T-helper 1 cell (primary cell): ENCODE measurements at places on chromosomes 3 and 15.

GRCh38 chr15:101139986-101140696 lies 111.7 kb downstream of the CHSY1 start:
- DNase-seq, result no peak

- no peak for DNase-seq
Measured at GRCh38 chr3:11235385-11235784, 36.8 kb upstream of the ATG7 start.

DNA sequence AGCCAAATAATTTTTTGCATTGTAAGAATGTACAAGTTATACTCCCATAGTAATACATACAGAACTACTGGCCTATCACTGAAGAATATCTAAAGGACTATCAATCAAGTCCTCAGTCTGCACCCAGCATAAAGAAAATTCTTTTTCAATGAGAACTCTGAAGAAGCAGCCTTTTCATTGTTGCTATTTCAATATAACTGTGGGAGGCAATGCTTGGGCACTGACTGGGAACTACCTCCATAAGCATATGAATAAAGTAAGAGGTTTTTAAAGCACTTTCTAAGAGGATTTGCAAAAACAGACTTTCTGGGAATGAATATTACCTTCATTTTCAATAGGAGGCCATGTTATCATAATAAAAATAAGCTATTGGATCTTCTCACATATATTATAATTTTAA lies 24.6 kb upstream of the NECTIN3 start:
- no peak for DNase-seq

DNA sequence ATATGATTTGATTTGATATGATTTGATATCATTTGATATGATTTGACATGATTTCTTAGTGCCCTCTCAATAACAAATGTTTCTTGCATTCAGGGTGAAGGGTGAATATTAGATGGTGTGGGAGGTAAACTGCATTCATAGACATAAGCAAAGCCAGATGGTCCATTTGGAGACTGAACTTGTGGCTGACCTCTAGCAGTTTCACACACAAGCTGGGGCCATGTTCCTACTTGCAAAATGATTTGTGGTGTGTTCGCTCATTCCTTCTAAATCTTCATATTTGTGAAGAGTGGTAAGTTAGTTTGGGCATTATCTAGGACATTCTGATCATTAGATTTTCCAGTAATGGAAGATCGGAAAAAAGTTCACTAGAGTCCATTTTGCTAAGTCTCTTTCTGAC lies 40.5 kb upstream of the CCR4 start:
- DNase-seq, result no peak

DNA sequence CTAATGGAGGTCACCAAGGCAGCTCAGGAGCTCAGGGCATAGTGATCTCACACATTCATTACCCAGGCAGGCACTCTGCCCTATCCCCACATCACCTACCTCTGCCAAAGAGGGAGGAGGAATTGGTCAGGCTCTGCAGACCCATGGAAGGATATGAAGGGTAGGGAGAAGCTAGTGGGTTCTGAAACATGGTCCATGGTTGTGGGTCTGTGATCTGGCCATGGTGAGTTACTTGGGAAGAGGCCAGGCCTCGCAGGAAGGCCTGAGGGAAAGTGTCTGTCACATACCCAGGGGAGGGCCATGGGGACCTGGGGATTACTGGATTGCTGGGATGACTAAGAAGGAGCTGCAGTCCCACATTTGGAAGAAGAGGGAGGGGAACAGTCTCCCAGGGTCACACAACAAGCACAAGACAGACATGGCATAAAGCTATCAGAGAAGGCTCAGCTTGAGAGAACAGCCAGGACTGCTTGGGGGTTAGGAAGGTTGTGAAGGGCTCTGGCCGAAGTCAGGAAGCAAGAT lies 1.4 kb upstream of the PRSS50 start:
- DNase-seq, result no peak

GRCh38 chr15:55589287-55589686 lies 1.1 kb upstream of the PYGO1 start:
- no peak for DNase-seq

DNA sequence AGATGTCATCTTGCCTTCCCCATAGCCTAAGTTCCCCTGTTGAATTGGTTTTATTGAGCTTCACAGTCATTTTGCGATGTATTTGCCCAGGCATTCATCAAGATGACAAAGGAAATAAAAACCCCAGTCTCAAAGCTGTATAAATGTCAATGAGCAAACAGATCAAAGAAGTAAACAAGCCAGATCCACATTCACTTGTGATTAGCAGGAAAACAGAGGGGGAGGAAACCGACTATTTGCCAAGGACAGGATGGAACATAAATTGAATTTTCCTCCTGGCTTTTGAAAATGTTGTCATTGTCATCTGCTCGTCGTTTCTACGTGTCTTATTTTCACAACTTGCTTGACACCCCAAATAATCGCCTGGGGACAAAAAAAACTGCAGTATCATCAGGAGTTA lies 83.5 kb downstream of the SV2B start:
- no peak for DNase-seq

DNA sequence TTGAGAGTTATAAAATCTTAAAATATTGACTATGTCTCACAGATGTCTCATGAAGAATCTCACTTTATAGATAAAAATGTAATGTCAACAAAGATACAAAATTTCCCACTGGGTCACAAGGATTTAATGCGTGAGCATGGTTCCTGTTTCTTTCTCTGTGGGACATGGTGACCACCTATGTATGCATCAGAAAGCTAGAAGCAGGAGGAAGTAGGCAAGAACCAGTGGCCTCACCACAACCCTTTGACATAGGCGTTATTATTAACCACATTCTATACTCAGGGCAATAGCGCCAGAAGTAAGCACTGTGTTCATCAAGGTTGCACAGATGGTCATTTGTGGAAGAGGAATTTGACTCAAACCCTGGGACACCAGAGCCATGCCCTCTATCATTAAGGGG lies 11.7 kb upstream of the ADAMTS17 start:
- DNase-seq, result no peak

- no peak for DNase-seq
Measured at GRCh38 chr15:77597804-77598453, 34.8 kb downstream of the LINGO1 start.

DNA sequence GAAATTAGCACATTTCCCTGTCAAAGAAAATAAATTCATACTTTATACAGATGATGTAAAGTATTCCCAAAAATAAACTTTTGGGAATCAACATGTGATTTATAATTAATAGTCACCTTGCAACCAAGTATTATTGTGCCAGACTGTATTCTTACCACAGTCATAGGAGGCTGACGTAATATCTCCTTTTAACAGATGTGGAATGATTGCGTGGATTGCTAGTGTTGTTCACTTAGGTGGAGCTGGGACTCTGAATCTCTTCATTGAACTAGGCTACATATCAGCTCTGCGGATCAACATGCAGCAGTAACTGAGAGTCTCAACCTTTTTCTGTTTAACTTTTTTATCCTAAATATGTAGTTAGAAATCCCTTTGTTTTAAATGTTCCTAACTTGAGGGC lies 37.2 kb downstream of the PXK start:
- DNase-seq, result no peak

DNA sequence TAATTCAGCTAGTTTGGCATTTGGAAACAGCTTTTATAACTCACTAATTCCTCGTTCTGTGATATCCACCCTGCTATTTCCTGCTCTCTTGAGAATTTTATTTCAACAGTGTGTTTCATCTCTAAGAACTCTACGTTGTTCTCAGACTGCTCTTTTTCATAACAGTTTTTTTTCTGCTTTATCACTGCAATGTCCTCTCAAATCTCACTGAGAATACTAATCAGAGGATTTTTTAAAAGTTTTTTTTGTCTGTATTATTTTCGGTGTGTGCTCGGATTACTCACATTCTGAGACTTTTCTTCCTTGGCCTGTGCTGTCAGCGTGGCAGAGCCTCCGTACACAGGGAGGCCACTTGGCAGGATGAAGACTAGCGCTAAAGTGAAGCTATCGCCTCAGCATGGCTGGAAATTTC lies 59.4 kb upstream of the NEO1 start:
- no peak for DNase-seq

DNA sequence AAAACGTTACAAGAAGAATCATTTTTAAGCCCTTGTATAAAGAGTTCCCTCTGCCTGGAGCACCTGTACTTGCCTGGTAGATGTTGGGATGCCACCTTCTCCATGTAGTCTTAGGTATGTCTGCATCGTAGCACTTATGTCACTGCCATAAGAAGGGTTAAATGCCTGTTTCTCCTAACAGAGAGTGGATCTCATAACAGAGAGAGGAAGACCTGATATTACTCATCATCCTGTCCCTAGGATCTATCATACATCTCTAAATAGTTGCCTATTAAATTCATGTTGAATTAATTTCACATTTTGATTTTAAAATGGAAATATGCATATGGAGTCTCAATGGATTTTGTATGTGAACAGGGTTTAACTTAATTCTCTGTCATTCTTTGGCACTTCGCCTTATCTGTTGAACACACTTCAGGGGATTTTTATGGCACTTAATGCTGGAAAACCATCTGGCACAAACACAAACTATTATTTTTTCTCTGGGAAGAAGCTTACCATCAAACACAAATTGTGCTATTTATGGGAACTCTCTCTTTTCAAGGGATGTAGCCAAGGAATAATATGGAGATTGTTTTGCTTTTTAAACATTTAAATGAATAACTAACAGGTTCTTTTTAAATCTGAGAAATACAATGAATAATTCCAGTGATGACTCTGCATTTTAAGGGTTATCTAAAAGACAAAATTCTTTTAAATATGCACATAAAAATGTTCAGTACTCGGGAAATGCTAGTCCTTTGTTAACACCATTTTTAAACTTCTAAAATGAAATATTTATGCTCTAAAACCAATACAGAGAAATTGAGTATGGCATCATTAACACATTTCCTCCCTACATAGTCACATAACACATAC lies 230.7 kb downstream of the ZNF385D start:
- DNase-seq, result no peak

GRCh38 chr3:32842531-32842931 lies 24.7 kb downstream of the TRIM71 start:
- no peak for DNase-seq

GRCh38 chr3:122305818-122306621 lies 19.0 kb upstream of the CSTA start:
- no peak for DNase-seq

GRCh38 chr15:50229336-50229735 lies 36.2 kb downstream of the HDC start:
- no peak for DNase-seq

- no peak for DNase-seq
Measured at GRCh38 chr3:9912294-9912935, 4.5 kb upstream of the IL17RC start.

DNA sequence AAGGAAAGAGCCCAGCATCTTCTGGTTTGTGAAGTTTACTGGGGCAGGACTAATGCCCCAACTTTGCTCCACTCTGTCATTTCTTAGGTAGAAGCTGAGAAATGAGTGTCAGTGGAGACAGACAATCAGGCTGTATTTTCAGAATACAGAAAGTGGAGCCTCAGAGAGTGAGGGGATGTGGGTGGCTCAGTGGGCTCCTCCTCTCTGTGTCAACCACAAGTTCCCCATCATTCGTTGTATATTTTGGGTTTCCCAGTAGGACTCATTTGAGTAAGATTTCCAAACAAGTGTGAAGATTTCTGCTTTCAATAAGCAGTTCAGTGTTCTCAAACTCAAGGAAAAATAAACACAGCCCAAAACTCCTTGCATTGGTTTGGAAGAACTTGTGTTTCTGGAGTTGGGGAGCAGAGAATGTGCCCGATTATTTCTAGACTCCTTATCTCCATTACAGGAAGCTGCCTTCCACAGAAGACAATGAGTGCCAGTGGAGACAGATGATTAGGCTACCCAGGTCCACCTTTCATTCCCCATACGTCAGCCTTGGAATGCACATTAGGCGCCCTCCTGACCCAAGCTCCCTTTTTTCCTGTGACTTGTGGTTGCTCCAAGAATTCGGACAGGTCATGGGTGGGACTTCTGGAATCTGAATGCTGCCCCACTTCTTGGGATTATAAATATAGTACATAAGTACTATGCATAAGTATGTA lies 792.1 kb upstream of the LMCD1 start:
- DNase-seq, result no peak

DNA sequence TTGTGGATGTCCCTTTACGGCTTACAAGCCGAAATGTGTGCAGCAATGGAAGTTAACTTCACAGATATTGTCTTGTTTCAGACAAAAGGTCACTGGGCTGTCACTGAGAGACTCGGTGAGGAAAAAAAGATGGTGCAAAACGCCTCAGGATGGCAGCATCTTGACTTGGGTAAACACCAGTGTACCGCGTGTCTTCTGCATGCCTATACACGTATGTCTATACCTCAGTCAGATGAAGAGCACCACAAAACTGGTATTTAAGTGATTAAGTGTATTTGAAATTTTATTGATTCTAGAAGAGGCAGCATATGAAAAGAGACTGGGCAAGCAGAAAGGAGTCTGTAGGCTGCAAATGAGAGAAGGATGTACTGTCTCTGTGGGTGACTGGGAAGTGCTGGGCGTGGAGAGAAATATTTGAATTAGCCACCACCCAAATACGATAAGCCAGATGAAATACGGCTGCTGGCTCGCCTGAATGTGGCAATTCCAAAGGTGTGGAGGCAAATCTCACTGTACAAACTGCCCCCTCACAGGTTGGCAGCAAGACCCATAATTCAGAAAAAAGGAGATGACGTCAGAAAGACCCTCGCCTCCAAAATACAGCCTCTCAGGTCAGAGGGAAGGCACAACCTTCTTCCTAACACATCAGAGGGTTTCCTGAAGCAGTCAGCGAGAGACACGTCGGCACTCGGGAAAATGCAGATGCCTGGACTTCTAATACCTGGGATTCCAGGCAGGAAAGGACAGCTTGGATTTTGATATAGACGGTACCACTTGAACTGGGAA lies 53.4 kb upstream of the NEO1 start:
- no peak for DNase-seq

- no peak for DNase-seq
Measured at GRCh38 chr15:100947760-100948429, 28.7 kb downstream of the LRRK1 start.

DNA sequence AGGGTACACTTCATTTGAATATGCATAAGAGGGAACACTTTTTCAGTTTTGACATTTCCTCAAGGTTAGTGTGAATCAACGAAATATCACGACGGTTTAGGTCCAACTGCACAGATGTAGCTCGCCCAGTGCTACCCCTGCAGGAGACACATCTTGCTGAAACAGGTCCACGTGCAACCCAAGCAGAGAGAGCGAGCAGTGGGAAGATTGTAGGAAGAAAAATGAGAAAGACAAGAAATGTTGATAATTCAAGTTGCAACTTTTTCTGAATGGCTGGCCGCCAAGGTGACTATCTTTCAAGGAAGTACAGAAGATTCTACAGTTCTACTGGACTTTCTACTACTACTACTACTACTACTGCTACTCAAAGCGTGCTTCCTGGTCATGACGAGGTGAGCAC lies 231.7 kb downstream of the PDZRN3 start:
- no peak for DNase-seq

DNA sequence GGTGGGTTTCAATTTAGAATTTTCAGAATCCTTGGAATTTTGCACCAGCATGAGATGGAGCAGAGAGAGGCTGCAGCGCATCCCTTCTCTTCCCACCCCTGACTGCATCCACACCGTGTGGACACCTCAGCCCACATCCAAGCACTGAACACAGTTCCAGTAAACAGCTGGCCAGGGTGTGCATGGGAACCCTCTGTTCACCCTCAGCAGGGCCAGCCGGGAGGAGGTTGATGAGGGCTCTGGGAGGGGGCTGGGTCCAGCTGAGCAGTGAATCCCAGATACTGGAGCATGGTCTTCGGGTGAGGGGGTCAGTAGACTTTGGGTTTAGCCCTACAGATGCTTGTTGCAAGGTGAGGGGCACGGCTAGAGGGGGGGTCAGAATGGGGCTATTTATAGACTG lies 85.8 kb downstream of the RPLP1 start:
- DNase-seq, result no peak

GRCh38 chr3:172444821-172445220 lies 3.4 kb downstream of the GHSR start:
- DNase-seq, result no peak

- no peak for DNase-seq
Measured at GRCh38 chr15:25173241-25174028, 218.6 kb downstream of the SNRPN start.
